ENCODE measurements at places on chromosomes 3 and 15.

DNA sequence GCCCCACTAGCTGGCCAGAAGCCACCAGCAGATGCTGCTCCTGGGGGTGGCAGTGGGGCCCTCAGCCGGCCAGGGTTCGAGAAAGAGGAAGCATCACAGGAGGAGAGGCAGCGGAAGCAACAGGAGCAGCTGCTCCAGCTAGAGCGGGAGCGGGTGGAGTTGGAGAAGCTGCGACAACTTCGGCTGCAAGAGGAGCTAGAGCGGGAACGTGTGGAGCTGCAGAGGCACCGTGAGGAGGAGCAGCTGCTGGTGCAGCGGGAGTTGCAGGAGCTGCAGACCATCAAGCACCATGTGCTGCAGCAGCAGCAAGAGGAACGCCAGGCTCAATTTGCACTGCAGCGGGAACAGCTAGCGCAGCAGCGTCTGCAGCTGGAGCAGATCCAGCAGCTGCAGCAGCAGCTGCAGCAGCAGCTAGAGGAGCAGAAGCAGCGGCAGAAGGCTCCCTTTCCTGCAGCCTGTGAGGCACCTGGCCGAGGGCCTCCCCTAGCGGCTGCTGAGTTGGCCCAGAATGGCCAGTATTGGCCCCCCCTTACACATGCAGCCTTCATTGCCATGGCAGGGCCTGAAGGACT, 17.5 kb upstream of the APEH start:
- no peak for DNase-seq

DNA sequence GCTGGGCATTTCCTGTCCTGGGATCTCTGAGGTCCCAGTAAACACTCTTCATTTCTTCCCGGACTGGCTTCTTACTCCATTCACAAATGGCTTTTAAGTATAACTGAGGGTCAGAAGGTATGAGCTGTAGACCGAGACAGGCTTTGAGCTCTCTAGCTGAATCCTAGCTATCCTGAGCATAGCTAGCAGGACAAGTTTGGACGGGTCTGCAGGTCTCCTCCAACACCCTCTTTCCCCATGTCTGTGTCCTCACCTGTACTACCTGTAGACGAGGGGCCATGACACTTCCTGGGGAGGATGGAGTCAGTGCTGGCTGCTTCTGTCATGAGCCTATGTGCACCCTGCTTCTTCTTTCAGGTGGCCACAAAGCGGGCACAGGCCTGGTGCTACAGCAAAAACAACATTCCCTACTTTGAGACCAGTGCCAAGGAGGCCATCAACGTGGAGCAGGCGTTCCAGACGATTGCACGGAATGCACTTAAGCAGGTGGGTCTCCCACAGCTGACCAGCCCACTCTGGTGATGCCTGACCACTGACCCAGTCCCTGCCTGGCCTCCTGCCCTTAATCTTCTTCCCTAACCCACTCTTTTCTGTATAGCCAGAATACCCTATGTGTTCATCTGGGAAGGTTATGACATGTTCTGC, 72.1 kb upstream of the ACAD9 start:
- DNase-seq, result no peak

GRCh38 chr3:124800511-124801258, 70.4 kb downstream of the UMPS start:
- DNase-seq, result no peak

DNA sequence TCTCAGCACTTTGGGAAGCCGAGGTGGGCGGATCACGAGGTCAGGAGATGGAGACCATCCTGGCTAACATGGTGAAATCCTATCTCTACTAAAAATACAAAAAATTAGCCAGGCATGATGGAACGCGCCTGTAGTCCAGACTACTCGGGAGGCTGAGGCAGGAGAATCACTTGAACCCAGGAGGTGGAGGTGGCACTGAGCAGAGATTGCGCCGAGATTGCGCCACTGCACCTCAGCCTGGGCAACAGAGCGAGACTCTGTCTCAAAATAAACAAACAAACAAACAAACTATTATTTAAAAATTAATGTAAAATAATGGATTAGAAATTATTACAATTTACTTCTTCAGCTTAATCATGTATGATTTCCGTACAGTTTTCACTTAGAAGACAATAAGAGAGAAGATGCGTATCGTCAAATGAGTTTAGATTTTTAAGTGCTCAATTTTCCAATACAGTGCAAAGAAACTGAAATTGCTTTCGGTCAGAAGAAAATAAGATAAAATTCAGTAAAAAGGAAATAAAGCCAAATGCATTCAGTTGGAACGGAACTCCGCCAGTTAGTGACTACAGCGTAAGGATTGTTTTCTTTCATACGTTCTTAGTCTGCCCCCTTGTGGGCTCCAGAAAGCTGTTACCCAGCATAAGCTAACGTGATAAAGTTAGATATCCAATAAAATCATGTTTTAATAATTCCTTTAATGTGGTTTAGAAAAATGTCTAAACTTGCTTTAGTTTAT, 24.8 kb downstream of the AADAC start:
- DNase-seq, result peak; percentile 59

- peak; percentile 30 for DNase-seq
Observed at GRCh38 chr3:175342196-175342595, 483.1 kb downstream of the NAALADL2 start.

GRCh38 chr15:101712078-101712477, 12.2 kb downstream of the TARS3 start:
- no peak for DNase-seq

- DNase-seq, result no peak
Observed at GRCh38 chr15:26132811-26133210, 269.7 kb upstream of the ATP10A start.

DNA sequence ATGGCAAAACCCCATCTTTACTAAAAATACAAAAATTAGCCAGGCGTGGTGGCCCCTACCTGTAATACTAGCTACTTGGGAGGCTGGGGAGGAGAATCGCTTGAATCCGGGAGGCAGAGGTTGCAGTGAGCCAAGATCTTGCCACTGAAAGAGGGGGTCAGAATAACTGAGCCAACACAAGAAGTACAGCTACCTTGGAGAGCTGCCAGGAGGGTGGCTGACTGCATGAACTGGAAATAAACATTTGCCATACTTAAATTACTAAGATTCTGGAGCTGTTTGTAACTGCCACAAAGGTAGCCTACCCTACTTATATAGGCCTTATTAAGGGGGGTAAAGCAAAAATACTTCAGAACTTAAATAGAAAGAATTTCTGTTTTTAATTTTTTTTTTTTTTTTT, 15.4 kb upstream of the PIK3CB start:
- no peak for DNase-seq

Measured in non-pigmented ciliary epithelial cell (primary cell).